ENCODE measurements at places on chromosomes 1 and 21.

DNA sequence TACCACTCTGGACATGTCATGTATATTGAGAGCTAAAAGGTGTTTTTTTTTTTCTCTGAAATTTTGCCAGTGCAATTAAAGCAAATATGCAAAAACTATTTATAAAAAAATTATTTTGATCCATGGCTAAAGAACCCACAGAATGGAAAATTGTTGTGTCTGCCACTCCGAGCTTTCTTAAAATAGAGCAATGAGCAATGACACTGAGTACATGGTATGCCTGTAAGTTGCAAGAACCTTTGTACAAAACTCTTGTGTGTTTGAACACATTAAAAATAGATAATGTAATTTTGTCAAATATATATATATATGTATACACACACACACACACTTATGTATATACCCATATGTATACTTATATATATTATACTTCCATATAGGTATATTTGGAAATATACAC, 1530.9 kb upstream of the B3GALT2 start:
- DNase-seq: no peak

DNA sequence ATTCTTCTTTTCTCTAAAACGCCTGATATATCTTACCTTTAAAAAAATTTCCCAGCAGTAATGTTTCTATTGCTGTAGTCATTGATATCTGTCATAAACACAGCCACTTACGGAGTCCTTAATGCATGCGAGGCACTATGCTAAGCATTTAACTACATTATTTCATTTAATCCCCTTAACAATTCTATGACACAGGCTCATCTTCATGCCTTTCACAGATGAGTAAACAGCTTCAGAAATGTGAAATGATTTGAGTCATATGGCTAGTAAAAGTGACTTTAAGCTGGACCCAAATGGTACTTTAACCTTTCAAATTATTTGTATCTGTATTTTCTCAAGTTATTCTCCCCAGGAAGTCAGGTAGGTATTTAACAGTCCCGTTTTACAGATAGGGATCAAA, 125.1 kb upstream of the FGGY start:
- DNase-seq: no peak

GRCh38 chr1:12208764-12209494, 20.9 kb upstream of the VPS13D start:
- DNase-seq: peak; percentile 99

GRCh38 chr1:54851406-54851805, 35.6 kb downstream of the DHCR24 start:
- DNase-seq: no peak

DNA sequence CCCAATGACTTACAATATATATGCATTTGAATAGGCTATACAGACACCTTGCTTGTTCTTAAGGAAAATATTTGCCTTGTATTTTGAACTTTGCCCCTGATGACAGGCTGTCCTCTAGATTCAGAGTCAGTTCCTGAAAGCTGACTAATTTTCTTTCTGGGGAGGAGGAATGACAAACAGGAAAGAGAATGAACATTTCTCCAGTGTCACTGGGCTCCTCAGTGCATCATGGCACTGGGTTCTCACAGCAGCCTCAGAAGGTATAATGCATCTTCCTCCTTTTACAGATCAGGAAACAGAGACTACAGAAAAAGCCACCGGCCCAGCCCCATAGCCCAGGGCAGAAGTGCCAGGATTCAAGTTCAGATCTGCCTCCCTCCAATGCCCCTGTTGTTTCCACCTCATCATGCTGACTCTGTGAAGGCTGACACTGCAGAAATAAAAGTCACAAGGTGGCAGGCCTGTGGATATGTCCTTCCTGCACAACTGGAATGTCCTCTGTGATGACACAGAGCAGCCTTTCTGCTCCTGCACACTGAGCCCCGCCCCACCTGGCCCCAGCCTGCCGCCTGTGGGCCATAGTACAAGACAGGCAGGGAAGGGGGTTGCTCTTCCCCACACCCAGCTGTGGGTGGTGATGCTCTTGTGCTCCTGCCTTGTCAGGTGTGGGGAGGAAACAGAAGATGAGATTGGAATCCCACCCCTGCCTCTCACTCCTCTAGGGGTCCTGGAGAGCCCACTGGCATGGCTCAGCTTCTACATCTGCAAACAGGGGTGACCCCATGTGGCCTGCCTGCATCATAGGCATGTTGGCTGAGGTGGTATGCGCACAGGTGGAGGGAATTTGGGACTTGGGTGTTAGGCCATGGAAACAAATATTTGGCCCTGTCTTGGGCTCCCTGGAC, 6.4 kb downstream of the TTC22 start:
- DNase-seq: no peak

DNA sequence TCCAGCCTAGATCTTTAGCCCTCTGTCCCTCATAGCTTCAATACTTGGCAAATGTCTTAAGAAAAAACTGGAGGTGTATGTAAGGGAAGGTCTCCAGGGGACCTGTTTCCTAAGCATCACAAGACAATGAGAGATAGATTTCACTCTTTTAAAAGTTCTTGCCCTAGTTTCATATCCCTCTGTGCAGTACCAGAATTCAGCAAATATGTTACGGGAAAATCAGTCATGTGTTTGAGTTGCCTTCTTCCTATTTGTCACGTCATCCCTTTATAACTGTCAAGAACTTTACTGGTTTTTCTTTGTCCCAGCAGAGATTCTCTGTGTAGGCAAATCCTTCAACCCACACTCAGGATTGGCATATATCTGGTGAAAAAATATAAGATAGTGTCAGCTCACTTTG, 32.3 kb downstream of the DNASE2B start:
- DNase-seq: no peak

- no peak for DNase-seq
Measured at GRCh38 chr1:200512191-200512590, 102.4 kb upstream of the ZNF281 start.

DNA sequence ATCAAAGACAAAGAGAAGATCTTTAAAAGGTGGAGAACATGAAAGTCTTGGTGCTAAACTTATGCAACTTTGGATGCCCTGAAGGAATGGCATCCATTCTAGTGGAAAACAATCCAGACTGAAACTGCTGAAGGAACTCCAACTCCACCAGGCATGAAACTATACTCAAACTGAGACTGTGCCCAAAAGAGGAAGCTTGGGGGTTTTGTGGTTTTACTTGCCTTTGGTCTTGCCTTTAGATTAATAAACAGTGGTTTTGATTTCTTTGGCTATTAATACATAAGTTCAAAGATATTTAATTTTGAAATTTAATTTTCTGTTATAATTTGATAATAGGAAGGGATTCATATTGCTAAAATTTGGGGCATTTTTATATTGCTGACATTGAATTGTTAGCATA, 17.4 kb upstream of the SLC30A10 start:
- no peak for DNase-seq

- DNase-seq: no peak
Measured at GRCh38 chr1:44405798-44406736, 1.0 kb downstream of the RNF220 start.

DNA sequence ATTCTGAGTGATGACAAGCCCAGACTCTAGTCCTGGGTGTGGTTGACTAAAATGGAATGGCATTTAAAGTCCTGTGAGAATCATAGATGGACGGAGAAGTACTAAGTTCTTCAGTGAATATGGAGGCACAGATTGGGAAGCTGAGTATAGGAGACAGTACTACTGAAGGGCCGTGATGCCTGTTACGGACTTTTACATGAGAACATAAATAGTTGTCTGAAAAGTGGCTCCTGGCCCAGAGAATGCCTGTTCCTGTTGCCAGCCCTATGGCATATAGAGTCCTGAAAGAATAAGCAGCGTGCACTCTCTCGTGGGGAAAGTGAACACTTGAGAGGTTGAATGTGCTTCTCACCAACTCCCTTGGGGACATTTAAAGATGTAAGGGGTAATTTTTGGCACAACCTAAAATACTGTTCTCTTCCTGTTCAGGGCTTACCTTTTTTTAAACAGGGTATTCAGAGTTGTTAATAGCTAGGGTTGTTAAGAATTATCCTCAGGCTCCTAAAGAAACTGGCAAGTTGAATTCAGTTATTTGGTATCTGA, 20.4 kb downstream of the CCT8 start:
- DNase-seq: no peak

GRCh38 chr1:82441402-82441801, 640.7 kb downstream of the ADGRL2 start:
- DNase-seq: no peak

GRCh38 chr1:240906477-240906876, 294.5 kb upstream of the GREM2 start:
- no peak for DNase-seq

- DNase-seq: no peak
Measured at GRCh38 chr1:228178737-228179684, 13.4 kb downstream of the IBA57 start.

DNA sequence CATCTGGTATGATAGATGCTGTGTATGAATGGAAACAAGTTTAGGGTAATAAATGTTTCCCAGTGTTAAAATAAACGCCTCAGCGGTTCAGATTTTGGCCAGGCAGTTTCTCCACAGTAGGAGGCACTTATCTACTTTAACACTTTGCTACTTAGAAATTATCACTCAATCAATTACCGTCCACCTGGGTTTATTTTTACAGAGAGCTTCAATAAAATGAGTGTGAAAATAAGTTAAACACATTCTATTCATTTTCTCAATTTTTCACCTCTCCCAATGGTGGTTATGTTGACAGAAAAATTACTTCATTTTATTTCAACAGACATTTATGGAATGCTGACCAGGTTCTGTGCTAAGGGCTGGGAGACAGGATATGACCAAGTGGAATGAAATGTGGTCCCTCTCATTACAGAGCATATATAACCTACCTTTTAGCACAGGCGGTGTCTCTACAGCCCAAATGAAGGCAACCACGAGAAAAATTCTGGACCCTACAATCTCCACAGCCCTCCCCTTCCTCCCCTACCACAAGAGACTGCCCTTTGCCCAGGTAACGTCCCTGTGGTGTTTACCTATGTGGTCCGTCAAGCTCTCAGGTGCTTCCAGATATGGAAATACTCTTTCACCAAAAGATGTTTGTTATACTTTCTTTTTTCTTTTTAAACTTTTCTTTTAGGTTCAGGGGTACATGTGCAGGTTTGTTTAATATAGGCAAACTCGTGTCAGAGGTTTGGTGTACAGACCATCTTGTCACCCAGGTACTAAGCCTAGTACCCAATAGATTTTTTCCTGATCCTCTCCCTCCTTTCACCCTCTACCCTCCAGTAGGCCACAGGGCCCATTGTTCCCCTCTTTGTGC, 105.5 kb downstream of the HLCS start:
- DNase-seq: no peak

GRCh38 chr1:30522031-30523004, 201.1 kb downstream of the MATN1 start:
- DNase-seq: peak; percentile 46

GRCh38 chr1:159121526-159121925, 45.0 kb upstream of the AIM2 start:
- no peak for DNase-seq

- DNase-seq: no peak
Measured at GRCh38 chr1:177927021-177927596, 42.7 kb downstream of the SEC16B start.

GRCh38 chr21:43851593-43851992, 13.4 kb upstream of the AGPAT3 start:
- no peak for DNase-seq
